Hematopoietic multipotent progenitor cell treated with erythropoietin and hydrocortisone succinate and interleukin-3 and kit ligand, for 4 days (in vitro differentiated cells): ENCODE measurements at places on chromosomes 7 and 10.

DNA sequence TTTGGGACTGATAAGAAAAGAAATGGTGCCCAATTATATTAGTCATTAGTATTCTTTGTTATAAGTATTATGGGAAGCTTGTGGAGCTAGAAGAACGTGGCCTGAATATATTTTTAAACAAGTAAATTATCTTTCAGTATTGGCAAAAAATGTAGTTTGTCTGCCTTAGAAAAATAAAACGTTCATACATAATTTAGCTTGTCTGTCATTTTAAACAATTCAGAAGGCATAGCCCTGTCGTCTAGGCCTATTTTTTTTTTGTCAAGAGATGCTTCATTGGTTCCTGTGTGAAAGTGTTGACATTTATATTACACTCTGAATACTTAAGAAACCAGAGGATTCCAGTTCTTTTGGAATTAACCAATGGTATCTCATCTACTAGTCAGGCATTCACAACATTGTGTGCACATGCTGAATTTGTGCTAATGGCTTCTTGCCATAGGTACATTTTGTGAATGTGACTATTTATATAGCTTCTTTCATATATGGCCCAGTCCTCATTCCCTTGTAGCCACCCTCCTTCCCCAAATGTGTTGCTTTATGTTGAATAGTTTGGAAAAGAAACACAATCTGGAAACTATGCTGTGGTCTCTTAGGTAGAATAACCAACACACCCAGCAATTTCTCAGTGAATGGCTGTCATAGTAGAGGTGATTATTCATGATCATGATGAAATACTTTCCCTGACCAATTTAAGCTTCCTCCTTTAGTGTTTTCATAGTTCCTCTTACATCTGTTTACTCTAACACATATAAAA, 435.8 kb downstream of the EXOC4 start:
- DNase-seq: peak; percentile 61

DNA sequence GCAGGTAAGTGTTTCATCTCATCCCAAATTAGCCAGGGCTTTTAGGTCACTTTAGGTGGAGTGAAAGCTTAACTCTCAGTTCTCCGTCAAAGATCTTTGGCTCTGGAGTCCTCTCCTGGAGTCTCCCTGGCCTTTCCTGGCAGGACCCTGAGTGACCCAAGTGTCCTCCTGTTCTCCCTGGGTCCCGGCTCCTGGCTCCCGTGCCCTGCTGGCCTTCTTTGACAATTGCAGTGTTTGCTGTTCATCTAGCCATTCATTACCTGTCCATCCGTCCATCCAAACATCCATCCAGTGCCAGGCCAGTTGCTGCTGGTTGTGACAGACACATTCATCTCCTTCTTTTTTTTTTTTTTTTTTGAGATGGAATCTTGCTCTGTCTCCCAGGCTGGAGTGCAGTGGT, 6.2 kb upstream of the TPST1 start:
- DNase-seq: no peak

- no peak for DNase-seq
Observed at GRCh38 chr7:47693216-47693615, 111.3 kb upstream of the TNS3 start.

- DNase-seq: no peak
Observed at GRCh38 chr7:34269084-34269483, 363.7 kb downstream of the BMPER start.

DNA sequence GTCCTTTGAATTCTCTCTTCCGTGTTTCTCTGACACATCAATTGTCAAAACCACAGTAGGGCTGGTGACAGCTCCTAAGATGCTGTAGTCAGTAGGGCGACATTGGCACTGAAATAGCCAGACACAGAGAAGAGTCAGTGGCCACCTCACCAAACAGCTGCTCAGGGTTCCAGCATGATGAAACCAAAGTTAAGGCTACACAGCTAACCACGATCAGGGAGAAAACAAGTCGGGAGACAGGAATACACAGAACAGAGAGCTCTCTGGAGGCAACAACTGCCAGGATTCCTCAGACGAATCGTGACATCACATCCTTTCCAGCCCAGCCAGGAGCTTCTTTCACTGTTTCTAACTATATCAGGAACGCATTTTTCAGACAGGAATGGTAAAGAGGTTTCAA, 922.2 kb downstream of the SORCS1 start:
- DNase-seq: no peak

DNA sequence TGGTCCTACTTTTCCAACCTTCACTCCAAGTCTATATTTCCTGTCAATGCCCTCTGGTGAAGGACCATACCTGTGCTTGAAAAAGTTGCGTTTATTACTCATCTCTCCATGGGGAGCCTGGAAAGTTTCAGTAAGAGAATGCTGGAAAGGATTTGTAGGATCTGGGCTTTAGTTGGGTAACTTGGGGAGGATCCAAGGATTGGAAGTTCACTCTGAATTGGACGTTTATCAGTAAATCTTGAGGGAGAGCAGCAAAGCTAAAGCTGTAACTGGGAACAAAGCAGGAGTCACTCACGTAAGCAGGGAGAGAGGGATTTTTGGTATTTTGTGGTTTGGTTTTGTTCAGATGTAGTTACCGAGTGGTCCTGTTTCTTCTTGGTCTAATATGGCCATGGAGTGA, 51.4 kb upstream of the NPVF start:
- DNase-seq: no peak

DNA sequence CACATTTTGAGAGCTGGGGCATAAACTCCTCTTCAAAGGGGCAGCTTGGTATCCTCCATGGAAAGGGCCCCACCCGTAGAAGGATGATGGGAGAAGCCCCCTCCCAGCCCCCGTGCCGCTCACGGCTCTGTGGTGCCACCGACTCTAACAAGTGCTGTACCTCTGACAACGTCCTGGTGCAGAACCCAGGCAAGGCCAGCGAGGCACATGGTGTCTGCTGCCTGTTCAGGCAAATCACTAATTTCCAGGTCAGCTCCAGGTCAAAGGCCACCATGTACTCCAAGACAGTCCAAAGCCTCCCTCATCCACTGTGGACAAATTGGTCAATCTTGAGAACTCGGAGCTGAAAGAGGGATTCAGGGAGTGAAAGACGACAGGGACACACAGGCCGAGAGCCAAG, 11.4 kb upstream of the CNPY1 start:
- DNase-seq: no peak

GRCh38 chr7:100621554-100621953, 9.2 kb downstream of the MOSPD3 start:
- DNase-seq: no peak

GRCh38 chr7:83925860-83926259, 268.7 kb downstream of the SEMA3A start:
- no peak for DNase-seq

DNA sequence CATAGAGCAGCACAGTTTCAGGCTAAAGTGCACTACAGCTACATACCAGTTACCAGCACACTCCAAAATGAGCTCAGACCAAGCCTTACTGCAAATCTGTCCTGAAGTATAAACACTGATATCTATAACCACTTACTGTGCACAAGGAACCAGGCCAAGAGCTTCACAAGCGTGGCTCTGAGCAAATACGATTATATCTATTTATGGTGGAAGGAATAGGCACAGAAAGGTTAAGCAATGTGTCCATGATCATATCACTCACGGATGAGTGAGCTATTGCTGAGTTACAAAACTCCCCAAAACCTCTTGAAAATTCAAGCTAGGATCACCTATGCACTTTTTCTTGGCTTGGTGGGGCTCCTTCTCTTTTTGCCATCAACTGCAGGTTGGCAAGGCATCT, 84.9 kb downstream of the GPAM start:
- no peak for DNase-seq

- DNase-seq: no peak
Observed at GRCh38 chr7:44246396-44247113, 45.8 kb downstream of the YKT6 start.

DNA sequence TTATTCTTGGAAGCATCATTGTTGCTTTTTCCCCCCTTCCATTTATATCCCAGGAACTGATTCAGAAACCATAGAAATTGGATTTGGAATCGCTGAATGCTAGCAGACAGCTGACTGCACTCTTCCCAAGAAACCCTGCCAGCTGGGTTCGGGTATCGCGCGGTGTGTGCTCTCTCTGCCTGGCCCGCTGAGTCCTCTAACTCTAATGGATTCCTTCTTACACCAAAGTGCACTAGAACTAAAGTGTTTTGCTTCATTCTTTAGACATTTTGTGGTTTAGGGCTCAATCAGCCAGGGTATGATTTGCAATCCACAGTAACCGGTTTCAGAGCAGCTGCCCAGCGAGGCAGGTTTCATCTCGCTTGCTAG, 92.2 kb downstream of the EGFR start:
- DNase-seq: no peak

GRCh38 chr7:69595415-69595814, 2.9 kb upstream of the AUTS2 start:
- DNase-seq: no peak

DNA sequence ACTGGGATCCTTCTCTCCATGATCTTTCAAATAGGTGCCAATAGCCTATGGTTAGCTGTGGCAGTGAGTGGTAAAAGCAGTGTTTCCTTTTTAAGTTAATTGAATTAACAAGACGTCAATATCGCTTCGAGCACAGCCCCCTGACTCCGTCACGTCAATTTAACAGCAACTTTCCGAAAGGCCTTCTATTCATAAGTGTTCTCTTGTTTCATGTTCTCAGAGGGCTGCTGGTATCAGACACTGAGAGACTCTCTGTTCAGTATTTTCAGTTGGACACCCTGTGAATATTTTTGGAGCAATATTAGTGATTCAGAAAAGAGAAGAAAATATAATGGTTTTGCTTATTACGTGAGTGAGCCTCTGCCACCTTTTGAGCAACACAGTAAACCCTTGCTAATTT, 174.2 kb upstream of the INSYN2A start:
- no peak for DNase-seq
